ENCODE measurements at places on chromosomes 2 and 18.
A peak's percentile ranks its signal among the peaks of the same experiment; 100 is the strongest.

GRCh38 chr2:64704996-64705395 is 51.3 kb upstream of the SERTAD2 start:
- no peak for DNase-seq

DNA sequence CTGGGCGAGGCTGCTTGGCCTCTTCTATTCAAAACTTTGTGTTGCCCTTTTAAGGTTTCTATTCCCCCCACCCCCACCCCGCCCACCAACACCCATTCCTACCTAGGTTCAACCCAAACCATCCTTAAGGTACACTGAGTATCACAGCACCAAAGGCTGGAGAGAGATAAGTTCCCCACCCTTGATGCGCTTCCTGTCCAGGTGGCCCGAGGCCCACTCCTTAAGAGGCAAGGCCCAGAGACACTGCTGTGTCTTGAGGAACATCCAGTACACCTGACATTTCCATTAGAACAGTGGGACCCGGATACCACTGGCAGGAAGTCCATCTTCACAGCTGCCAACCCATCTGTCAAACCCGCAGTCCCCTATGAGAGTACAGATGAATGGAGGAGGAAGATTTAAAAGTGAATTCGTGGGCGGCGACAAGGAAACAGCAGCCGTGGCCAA is 277 bp upstream of the INPP1 start:
- no peak for DNase-seq

DNA sequence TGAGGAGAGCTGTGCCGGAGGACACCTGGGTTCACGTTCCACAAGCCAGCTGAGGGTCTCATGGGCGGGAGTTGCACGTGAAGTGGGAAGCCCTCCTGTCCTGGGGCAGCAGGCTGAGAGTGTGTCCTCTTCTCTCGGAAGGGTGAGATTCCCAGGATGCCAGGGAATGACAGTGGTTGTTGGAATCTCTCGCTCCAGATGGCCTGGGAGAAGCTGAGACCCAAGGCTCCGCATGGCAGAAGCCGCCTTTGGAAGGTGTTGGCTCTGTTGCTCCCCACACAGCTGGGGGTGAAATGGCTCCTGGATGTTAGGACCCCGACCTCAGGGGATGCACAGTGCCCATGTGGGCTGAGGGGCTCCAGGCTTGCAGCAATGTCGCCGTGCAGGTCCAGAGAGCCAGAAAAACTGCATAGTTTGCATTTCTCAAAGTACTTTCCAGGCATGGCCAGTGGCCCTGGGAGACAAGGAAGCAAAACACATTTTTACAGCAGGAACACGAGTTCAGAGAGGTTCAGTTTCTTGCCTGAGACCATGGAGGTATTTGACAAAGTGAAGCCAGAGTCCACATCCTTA is 153.4 kb downstream of the TMEM18 start:
- DNase-seq, result no peak

DNA sequence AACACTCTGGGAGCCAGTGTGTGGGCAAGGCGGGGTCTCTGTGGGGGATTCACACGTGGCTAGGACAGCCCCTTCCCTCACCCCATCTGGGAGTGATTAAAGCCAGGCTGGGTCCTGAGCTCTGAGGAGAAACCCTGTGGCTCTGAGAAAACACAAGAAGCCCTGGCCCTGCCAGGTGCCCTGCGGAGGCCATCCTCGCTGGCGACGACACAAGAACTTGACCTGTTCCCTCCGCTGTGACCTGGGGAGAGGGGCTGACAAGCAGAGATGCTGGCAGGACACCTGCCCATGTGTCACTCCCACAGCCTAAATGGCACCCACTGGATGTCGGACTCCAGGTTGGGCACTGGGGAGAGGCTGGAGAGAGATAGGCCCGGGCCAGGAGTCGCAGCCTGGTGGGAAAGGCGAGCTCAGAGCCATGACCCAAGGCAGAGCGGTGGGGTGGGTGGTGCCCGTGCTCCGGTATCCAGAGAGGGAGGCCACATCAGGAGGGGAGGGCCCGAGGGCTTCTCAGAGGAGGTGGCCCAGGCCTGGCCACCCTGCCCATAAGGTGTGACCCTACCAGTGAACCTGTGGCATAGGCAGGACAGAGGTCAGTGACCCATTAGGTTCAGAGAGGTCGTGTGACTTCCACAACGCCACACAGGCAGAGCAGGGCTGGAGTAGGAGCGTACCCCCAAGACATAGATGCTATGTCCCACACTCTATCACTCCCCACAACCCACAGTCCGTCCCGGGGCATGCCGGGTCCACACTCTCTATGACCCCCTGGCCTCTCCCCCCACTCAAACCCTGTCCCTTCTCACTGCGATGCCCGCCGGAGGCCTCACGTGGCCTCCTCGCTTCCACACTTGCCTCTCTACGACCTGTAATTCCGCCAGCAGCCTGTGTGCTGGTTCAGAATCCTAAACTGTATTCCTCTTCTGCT is 59.4 kb upstream of the HPCAL1 start:
- no peak for DNase-seq

DNA sequence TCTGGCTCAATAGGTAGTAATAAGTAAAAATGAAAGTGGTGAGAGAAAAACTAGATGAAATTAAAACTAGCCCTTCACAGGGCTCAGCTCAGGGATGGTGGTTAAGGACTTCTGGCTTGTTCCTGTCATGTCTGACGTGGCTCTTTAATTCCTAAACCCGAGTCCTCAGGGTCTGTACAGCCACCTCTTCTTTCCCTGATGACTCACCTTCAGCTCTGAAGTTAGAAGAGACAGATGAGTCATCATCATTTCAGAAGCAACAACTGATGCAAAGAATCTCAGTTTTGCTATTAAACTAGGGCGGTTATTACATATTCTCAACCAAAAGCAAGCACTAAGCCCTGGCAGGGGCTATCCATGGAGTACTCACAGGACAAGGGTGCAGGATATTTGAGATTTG is 24.0 kb upstream of the ITGB6 start:
- DNase-seq, result peak; percentile 92

GRCh38 chr2:98547092-98547790 is 61.1 kb downstream of the COA5 start:
- DNase-seq, result no peak

- DNase-seq, result no peak
Measured at GRCh38 chr2:23692851-23693605, 233.9 kb downstream of the ATAD2B start.

DNA sequence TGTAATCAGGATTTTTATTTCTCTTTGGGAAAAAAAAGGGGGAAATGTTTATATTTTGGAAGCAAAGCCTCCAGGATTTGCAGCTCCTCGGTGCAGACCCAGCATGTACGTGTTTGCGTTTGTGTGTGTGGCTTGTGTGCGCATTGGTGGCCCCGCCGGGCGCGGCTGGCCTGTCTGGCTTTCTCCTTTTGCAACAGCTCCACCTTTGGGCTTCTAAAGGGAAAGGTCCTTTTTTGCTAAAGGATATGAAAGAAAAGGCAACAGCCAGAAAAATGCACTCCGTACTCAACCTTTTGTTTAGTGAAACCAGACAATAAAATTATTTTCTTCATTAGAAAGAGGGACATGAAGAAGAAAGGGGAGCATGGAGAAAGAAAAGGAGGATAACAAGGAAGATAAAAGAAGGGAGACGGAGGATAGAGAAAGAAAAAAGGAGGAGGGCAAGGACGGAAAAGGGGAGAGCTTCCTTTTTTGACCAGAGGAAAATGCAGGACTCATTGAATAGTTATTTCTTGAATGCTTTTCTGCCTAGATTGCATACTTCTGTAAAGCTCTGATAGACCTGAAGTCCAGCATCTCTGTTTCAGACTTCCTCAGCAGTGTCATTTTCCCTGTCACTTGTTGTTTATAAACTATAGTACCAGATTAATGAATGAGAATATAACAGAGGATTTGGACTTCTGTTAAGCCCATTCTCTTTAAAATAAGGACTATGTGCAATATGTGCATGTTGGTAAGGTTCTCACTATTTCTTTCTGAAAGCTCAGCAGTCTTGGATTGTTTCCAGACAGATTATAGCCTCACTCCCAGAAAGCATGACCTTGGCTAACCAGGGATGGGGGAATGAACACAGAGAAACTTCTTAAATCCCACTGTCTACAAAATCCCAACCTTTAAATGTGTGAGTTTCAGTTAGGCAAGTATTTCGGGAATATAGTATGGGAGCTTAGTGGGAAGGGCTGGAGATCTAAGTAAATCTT is 563.1 kb upstream of the PIK3C3 start:
- DNase-seq, result peak; percentile 9

DNA sequence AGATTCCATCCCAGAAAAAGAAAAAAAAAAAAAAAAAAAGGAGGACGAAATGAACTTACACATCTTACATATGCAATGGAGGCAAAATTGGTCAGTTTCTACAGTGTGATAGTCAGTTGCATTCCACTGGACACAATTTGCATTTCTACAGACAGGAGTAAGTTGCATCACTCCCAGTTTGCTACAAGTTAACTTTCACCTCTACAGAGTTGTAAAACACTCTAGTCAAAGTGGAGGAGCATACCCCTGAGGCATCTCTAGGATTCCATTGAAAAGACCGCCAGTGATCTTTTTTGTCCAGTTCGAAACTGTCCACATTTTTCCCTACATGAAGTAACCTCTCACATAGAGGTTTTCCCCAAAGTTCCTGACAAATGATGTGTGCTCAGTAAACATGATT is 202.8 kb downstream of the VAPA start:
- no peak for DNase-seq

- DNase-seq, result no peak
Measured at GRCh38 chr2:234425639-234426603, 71.0 kb downstream of the ARL4C start.

- DNase-seq, result no peak
Measured at GRCh38 chr2:27074738-27075565, 3.5 kb upstream of the EMILIN1 start.

GRCh38 chr2:182300608-182301007 is 126.2 kb downstream of the PDE1A start:
- no peak for DNase-seq

DNA sequence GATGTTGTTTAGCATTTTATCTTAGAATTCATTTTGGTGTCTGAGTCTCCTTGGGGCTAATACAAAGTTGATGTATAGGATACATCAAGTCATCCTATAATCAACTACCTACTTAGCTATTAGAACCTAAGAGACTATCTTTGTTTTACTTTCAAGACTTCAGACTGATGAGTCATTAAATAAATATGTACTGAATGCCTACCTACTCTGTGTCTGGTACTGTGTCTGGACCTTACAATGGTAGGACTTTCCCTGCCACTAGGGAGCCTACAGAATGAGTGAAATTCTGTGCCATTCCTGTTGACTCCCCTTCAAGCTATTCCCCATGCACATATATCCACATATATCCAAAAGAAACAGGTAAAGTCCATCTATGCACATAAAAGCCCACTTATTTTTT is 114.5 kb downstream of the ERBB4 start:
- DNase-seq, result no peak

DNA sequence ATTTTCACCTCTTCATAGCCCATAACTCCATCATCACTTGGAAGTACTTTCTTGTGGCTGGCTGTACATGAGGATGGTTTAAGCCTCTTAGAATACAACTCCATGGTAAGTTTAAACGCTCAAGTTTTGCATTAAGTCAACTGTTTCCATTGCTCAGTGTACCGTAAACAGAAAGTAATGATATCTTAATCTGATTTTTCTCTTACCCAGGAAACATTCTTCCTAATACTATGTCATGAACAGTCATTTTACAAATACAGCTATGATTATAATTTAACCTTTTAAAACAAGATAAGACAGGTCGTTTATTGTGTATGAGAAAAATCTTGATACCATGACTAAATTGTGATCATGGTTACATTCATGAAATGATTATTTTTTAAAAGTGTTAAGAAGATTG is 11.6 kb upstream of the DYNC2LI1 start:
- no peak for DNase-seq

GRCh38 chr2:206255003-206255402 is 19.5 kb upstream of the ZDBF2 start:
- no peak for DNase-seq

DNA sequence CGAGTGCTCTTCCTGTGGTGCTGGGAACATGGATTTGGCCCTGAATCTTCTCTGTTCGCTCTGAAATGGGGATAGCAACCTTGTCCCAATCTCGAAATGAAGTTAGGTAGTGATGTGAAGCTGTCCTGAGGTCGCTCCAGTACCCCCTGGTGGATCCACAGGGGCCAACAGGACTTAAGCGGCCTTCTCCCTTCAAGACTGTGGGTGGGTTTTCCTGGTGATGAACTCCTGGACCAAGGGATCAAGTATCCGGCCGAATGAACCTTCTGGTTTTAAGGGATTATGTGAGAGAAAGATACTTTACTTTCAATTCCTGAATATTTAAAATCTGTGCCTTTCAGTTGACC is 156.5 kb downstream of the NAPG start:
- DNase-seq, result no peak

DNA sequence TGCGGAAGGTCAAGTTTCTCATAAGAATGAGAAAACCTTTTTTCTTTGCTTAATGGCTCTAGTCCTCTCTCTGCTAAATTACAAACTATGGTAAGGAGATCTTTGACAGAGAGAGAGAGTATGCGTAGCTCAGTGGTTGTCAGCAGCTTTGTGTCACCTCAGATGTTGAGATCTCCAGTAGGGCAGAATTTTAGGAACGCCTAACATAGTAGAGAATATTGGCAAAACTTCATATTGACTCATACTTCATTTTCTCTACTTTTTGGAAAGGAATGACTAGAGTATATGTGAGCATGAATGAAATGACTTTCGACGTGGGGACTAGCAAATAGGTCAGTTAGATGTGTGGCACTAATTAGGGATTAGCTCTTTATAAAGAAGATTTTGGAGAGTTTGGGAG is 64.0 kb downstream of the WDR7 start:
- no peak for DNase-seq

- DNase-seq, result no peak
Measured at GRCh38 chr2:227827143-227827542, 13.5 kb downstream of the CCL20 start.

GRCh38 chr18:66734451-66734850 is 130.6 kb upstream of the CDH19 start:
- peak; percentile 52 for DNase-seq

DNA sequence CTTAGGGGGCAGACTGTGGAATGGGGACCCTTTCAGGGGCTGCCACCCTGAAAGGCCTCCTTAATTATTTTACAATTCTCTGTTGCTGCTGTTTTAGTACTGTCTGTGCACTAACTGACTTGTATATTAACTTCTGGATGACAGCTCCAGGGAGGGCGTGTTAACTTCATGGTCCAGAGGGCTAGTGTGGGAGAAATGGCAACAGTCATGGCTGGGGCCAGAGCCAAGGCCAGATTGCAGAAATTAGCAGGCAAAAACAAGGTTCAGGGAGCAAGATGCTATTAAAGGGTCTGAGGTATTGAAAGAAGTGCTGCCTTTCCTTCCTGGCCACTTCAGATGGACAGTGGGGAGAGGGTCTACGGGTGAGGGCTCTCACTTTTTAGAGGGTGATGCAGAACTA is 9.1 kb downstream of the WIPF1 start:
- DNase-seq, result no peak

- DNase-seq, result peak; percentile 41
Measured at GRCh38 chr2:40760071-40760666, 308.3 kb upstream of the SLC8A1 start.
